Hematopoietic multipotent progenitor cell treated with erythropoietin and hydrocortisone succinate and interleukin-3 and kit ligand, for 15 days (in vitro differentiated cells): ENCODE measurements at places on chromosomes 16 and 17.

- DNase-seq: no peak
Measured at GRCh38 chr16:2147378-2147777, 1.0 kb upstream of the RAB26 start.

GRCh38 chr16:27436921-27437650 is 35.1 kb downstream of the IL21R start:
- DNase-seq: no peak

GRCh38 chr17:8382052-8382879 is 727 bp downstream of the RPL26 start:
- peak; percentile 18 for DNase-seq

- no peak for DNase-seq
Measured at GRCh38 chr16:72788269-72788809, 259.6 kb downstream of the ZFHX3 start.

- no peak for DNase-seq
Measured at GRCh38 chr16:60413969-60414368, 1622.3 kb downstream of the CDH8 start.

DNA sequence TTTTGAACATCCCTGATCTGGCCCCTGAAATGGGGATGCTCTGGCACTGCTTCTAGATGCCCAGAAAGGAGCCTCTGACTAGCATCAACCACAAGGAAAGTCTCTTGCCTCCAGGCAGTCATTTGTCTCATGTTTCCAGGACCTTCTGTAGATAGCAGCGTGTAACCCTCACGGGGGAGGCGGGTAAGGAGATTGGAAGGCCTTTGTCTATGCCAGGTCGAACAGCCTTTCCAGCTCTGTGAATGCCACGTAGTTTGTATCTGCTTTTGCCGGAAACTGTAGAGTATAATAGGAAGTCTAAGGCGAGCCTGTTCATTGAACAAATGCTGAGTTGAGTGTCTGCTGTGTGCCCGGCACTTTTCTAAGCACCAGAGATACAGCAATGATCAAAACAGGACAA is 43.9 kb upstream of the AQP8 start:
- DNase-seq: no peak

DNA sequence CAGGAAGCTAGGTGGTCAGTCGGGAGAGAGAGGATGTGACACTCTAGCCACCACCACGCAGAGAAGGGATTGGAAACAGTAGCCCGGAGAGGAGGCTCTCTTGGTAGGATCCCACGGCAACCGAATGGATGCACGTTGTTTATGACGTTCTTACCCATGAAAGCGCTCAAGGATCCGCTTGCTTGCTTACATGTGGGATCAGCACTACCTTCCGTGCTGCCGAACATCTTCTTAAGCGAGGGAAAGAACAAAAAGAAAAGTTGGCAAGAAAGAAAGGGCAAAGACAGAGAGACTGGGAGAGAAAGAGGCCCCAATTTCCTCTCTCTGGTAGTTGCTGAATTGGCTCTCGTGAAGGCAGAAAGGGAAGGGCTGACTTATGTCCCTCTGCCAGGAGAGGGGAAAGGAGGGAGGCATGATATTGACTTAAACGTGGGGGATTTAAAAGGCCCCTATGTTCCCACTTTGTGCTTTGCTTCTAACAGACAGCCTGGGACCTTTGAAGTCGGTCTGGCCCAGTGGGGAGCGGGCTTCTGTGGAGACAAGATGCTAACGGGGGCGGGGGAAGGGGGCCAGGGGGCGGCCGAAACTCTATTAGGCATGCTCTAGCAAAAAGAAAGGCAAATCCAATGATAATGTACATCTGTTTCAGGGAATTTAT is 35.4 kb downstream of the SNX20 start:
- no peak for DNase-seq

DNA sequence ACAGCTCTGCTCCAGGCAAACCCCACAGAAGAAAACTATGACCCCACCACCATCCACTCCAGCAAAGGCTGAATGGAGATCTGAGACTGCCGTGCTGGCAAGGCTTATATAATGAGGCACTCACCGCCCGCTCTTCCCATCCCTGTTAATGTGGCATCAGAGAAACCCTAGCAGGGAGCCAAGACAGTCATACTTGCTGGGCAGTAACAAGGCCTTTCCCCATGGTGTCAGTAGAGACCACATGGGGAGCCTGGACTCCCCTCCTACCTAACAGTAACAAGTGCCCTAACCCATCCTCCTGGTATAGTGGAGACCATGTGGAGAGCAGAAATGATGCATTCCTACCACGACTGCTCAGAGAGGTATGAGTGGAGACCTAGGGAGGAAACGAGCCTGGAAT is 235.2 kb downstream of the C16orf78 start:
- DNase-seq: no peak

GRCh38 chr17:6800422-6801027 is 24.5 kb downstream of the FBXO39 start:
- DNase-seq: no peak

GRCh38 chr16:87086156-87086555 is 231.0 kb downstream of the C16orf95 start:
- no peak for DNase-seq

- DNase-seq: no peak
Measured at GRCh38 chr16:12210258-12210880, 233.8 kb downstream of the SNX29 start.

- no peak for DNase-seq
Measured at GRCh38 chr16:57624044-57624688, 4.3 kb upstream of the ADGRG1 start.

- peak; percentile 81 for DNase-seq
Measured at GRCh38 chr17:47615766-47616424, 33.8 kb upstream of the KPNB1 start.

- no peak for DNase-seq
Measured at GRCh38 chr17:52465407-52465806, 306.9 kb upstream of the CA10 start.

- DNase-seq: no peak
Measured at GRCh38 chr17:45904866-45905265, 10.5 kb downstream of the MAPT start.
